ENCODE measurements at places on chromosomes 13 and 19.

- DNase-seq: no peak
Observed at GRCh38 chr13:51795419-51795818, 8.5 kb downstream of the DHRS12 start.

GRCh38 chr19:37928527-37929286, 21.7 kb downstream of the SIPA1L3 start:
- DNase-seq: no peak

DNA sequence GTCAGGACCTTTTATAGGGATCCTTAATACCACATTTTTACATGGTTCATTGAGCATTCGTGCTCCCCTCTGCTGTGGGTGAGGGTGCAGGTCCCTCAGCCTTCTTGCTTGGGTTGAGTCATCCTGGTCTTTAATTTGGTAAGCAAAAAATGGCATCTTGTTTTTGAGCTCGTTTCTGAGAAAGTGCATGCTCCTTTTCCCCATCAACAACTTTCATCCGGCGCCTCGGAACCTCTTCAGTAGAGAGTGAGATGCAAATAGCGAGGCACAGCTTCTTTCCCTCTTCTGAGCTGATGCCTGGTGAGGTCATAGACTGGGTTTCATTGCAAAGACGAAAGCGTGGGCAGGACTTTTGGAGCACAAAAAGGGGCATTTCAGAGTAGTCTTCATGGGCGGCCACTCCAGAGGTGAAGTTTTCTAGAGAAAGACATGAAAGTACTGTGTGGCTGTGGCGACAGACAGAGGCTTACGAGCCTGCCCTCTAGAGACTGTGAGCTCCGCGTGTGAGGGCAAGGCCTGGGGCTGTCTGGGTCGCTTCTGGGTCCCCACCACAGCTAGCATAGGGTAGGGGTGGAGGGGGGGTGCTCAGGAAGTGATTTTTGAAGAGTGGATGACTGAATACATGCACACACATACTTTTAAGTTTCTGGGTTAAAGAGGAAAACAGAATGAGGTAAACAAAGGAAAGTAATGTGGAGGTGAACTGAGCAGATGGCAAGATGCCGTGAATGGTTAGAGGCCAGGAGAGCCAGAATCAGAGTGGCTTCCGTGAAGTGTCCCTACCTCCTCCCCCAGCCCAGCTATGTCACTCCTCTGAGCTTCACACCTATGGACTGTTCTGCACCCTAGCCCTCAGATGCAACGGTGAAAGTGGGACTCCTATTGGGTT, 44.3 kb downstream of the BBC3 start:
- no peak for DNase-seq

- peak; percentile 65 for DNase-seq
Observed at GRCh38 chr13:24228852-24229458, 68.4 kb downstream of the SPATA13 start.

DNA sequence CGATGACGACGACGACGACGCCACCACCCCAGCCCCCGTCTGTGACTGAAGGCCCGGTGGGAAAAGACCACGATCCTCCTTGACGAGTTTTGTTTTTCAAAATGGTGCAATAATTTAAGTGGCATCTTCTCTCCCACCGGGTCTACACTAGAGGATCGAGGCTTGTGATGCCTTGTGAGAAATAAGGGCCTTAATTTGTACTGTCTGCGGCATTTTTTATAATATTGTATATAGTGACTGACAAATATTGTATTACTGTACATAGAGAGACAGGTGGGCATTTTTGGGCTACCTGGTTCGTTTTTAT, 2.5 kb downstream of the KLF2 start:
- no peak for DNase-seq

GRCh38 chr13:77377016-77377415, 50.1 kb upstream of the MYCBP2 start:
- no peak for DNase-seq

- no peak for DNase-seq
Observed at GRCh38 chr13:109199280-109199679, 569.9 kb downstream of the MYO16 start.

- no peak for DNase-seq
Observed at GRCh38 chr19:7265963-7266362, 28.3 kb downstream of the INSR start.

- no peak for DNase-seq
Observed at GRCh38 chr19:35531291-35531690, 2.0 kb upstream of the GAPDHS start.

DNA sequence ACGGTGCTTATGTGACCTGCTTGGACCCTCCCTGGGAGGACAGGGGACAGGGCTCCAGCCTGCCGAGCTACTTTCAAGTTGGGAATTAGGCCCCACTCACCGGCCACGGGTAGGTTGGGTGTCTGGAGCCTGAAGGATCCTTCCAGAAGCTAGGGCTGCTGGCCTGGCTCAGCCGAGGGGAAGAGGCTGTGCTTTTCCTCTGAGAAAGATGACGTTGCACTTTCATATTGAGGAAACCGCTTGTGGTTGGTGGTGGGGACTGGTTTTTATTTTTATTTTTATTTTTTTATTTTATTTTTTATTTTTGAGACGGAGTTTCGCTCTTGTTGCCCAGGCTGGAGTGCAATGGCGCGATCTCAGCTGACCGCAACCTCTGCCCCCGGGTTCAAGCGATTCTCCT, at the start of gene TMEM150B:
TSS of gene TMEM150B (minus strand) at position 170 of the 400 bp plus-strand sequence. CDS start 4,305 bp downstream, outside the sequence.
- DNase-seq: no peak

GRCh38 chr13:110574161-110574560, 12.6 kb upstream of the RAB20 start:
- DNase-seq: no peak

DNA sequence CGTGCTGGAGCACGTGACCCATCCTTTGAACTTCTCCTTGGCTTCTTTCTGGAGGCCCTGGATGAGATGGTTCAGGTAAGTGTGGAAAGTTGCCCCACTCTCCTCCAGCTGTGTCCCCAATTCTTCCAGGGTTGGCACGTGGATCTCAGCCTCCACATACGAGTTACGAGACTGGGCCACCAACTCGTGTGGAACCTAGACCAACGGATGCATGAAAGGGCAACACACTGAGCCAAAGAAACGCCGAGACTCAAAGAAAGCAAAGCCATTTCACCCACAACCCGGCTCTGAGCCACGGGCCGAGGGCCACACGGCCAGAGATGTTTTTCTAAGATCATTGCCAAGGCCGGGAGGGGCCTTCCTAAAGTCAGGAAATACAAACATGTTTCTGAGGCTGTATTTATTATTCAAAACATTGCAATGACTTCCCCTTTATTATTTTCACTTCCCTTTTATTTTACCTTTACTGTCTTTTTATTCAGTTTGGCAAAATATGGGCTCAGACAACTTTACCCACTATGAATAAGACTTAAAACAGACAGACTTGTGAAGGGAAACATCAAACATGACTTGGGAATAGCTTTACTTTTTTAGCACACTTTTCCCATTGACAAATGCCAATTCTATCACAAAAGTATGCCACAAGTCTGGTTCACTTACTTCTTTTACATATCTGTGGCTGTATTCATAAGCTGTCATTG, 94.6 kb downstream of the KL start:
- no peak for DNase-seq

- peak; percentile 63 for DNase-seq
Observed at GRCh38 chr19:55638864-55639359, 1.9 kb upstream of the ZNF580 start.

- DNase-seq: no peak
Observed at GRCh38 chr13:113091891-113092775, 13.5 kb upstream of the F7 start.

- no peak for DNase-seq
Observed at GRCh38 chr19:3054972-3055740, 7.1 kb downstream of the TLE5 start.

DNA sequence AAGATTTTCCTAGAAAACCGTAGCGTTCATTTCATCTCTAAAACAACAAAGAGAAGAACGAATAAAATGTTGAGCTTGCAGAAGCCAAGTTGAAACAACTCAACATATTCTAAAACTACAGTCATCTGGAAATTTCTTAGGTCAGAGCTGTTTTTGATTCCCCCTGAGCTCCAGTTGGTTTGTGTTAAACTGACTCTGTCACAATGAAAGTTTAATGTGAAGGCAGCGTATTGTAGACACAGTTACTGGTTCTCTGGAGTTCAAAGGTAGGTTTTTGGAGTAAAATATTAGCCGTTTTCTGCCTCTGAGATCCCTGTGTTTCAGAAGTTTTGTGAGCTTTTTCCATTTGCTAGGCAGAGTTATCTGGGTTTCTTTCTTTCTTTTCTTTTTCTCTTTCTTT, 2.2 kb downstream of the ARHGEF7 start:
- DNase-seq: no peak

DNA sequence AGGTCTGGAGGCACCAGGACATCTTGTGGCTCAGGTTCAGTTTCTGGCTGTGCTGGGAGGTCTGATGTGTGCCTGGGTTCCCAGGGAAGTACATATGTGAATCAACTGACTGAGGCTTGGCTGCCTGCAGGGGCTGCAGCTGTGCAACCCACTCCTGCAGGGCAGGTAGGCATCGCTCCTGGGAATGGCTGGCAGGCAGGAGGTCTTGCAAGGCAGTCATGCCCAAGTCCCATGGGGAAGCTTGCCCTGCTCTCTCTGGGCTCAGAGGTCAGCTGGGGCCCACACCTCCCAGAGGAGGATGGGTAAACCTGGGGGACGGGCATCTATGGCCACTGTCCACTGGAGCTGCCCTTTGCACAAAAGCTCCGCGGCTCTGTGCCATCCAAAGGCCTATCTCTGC, 1141.8 kb downstream of the SLITRK1 start:
- no peak for DNase-seq

DNA sequence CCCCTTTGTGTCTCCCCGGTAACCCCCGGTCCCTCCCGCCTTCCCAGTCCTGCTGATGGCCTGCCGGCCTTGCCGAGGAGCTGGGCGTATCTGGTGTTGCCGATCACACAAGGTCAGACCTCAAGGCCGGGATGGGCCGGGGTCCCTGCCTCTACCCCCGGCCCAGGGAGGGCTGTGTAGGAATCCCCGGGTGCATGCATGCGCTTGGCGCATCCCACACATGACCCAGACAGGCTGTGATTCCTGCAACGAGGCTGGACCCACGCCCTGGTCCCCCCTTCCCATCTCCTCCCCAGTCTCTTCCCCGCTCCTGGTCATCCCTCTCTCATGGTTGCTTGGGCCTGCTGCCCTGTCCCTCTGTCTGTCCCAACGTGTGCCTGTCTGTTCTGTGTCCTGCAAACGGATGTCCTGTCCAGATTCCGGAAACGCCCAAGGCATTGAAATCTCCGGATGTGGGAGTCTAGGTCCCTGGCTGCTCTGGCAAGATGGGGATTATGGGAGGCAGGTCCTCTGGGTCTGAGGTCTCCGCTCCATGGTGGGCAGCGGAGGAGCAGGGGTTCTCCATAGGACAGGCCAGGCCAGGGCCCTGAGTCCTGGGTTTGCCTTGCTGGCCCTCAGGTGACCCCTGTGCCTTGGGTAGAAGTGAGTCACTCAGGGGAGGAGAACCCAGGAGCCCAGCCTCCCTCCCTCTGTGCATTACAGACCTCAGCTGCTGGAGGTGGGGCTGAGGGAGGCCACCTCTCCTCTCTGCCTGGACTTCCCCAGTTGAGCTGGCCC, 1.6 kb downstream of the PKN1 start:
- no peak for DNase-seq

GRCh38 chr13:32726374-32727037, 140.3 kb downstream of the PDS5B start:
- no peak for DNase-seq

- no peak for DNase-seq
Observed at GRCh38 chr13:100443998-100444328, 144.6 kb downstream of the GGACT start.

DNA sequence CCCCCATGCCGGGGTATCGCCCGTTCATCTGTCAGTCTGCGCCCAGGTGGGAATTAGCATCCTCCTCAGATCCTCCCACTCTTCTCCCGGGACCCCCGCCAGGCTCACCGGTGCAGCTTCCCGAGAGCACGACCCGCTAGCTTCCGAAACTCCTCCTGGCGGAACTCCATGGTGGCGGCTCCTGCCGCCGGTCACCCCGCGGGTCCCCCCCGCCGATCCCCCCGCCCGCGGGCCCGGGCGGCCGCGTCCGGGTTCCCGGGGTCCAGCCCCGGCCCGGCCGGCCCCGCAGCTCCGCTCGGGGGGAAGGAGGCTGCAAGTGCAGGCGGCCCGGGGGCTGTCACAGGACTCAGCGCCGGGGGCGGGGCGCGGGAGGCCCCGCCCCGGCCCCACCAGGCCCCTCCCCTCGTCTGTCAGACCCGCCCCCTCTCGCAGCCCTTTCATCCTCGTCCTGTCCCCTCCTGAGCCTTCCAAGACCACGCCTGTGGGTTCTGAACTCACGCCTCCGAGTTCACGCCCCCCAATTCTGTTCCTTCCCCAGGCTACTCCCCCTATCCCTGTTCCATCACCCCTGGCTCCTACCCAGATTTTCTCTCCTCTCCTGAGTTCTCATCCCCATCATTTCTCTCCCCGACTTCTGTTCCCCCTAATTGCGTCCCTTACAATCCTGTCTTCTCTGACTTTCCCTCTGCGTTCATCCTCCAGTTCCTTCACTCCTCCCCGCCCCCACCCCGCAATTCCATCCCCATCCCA, at the start of gene SLC17A7:
TSS of gene SLC17A7 (minus strand) at position 318 of the 750 bp plus-strand sequence. CDS start at position 170, 148 bp downstream.
- no peak for DNase-seq

GRCh38 chr19:38788478-38789243, at the start of gene LGALS7B:
LGALS7B (plus strand) TSS chr19:38789200; CDS start chr19:38789227, 27 bp downstream.
- no peak for DNase-seq

DNA sequence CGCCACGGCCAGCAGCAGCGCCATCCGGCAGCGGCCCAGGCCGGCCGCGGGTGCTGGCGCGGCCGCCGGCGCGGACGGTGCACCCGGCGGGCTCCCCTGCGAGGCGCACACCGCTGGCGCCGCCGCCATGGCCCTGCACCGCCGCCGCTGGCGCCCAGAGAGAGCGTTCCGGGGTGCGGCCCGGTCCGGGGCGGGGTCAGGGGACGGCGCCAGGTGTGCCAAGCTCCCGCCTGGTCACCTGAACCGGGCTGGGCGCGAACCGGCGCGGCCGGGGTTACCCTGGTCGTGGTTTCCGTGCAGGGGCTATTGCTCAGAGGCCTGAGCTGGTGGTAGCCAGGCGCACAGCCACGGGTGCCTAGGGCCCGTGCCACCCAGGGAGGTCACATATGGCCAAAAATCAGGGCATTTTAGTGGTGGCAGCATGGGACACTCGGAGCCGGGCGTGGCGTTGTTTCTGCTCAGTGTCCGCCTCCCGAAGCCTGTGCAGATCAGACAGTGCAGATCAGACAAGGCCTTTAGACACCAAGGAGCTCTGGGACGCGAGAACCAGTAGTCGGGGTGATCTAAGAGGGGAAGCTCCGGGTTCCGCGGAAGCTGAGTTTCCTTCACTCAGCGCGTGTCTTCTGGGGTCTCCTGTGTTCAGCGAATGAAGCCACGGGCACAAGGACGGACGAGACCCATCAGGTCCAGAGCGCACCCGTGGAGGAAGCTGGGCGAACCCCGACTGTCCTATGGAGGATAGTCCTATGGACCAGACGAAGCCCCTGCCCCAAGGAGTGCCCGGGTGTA, at the start of gene TMEM238:
TSS of gene TMEM238 (minus strand) at position 162 of the 789 bp plus-strand sequence. CDS start at position 129, 33 bp downstream.
- DNase-seq: peak; percentile 31
